Renal cortical epithelial cell (primary cell): ENCODE measurements at places on chromosomes 12 and 14.

GRCh38 chr14:106694638-106695393 is 1168.4 kb downstream of the TMEM121 start:
- DNase-seq: no peak

DNA sequence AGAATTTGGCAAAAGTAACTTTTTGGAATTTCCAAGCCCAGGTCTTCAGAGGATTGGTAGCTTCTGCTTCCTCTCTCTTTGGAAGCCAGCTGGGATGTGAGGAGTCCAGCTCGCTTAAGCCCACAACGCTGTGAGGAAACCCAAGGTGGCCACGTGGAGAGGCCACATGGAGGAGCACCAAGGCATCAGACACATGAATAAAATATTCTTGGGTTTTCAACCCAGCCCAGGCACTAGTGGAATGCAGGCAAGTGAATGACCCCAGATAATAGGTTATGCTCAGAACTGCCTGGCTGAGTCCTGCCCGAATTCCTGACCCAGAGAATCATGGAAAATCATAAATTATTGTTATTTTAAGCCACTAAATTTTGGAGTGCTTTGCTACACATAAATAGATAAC is 119.7 kb upstream of the PARP11 start:
- no peak for DNase-seq

DNA sequence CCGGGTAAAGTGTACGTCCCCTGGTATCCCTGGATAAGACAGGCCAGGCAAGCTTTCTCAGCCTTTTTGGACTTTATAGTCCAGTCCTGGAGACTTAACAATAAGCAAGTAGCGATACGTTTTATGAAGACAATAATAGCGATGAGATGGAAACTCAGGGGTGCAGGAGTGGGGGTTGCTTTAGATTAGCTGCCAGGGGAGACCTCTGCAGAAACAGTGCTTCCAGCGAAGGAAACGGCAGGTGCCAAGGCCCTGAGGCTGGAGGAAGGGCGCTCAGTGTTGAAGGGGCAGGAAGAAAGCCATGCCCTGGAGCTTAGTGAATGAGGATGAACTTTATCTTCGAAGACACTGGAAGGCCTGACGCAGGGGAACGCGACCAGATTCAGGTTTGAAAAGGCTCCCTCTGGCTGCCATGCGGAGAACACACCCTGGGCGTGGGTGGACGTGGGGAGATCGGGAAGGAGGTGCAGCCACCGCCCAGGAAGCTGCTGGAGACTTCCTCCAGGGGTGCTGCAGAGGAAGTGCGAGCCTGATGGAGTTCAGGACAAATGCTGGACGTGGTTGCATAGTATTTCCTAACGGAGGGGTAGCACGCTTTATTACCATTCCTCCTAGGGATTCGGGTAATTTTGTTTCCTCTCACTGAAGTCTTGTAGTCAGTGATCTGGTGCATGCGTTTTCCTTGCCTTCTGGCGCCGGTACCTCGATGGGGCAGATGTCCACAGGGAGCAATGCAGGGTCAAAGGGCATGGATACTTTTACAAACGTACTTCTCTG is 26.1 kb upstream of the UBC start:
- peak; percentile 84 for DNase-seq

DNA sequence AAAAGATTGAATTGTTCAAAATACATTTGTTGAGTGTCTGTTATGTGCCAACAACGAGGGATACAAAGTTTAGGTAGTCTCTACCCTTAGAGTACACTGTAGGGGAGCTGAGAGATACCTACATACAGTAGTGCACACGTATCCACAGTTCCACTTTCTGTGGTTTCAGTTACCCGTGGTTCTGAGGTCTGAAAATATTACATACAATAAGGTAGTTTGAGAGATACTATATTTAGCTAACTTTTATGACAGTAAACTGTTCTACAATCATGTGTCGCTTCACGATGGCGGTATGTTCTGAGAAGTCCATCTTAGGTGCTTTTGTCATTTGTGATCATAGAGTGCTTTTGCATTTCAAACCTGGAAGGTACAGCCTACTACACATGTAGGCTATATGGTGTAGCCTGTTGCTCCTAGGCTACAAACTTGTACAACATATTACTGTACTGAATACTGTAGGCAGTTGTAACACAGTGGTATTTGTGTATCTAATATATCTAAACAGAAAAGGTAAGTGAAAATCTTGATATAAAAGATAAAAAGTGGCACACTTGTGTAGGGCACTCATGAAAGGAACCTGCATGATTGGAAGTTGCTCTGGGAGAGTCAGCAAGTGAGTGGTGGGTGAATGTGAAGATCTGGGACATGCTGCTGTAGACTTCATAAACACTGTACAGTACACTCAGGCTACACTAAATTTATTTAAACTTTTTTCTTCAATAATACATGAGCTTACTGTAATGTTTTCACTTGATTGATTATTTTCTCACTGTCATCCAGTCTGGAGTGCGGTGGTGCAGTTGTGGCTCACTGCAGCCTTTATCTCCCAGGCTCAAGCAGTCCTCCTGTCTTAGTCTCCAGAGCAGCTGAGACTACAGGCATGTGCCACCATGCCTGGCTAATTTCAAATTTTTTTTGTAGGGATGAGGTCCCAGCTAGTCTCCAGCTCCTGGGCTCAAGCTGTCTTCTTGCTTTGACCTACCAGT is 4.0 kb downstream of the CPSF6 start:
- DNase-seq: no peak

- DNase-seq: no peak
These were observed 313.4 kb downstream of the AEBP2 start for GRCh38 chr12:19752712-19753111.
